ENCODE measurements at places on chromosomes 11 and 22.

- DNase-seq, result no peak
Observed at GRCh38 chr11:115941481-115941993, 437.3 kb upstream of the CADM1 start.

DNA sequence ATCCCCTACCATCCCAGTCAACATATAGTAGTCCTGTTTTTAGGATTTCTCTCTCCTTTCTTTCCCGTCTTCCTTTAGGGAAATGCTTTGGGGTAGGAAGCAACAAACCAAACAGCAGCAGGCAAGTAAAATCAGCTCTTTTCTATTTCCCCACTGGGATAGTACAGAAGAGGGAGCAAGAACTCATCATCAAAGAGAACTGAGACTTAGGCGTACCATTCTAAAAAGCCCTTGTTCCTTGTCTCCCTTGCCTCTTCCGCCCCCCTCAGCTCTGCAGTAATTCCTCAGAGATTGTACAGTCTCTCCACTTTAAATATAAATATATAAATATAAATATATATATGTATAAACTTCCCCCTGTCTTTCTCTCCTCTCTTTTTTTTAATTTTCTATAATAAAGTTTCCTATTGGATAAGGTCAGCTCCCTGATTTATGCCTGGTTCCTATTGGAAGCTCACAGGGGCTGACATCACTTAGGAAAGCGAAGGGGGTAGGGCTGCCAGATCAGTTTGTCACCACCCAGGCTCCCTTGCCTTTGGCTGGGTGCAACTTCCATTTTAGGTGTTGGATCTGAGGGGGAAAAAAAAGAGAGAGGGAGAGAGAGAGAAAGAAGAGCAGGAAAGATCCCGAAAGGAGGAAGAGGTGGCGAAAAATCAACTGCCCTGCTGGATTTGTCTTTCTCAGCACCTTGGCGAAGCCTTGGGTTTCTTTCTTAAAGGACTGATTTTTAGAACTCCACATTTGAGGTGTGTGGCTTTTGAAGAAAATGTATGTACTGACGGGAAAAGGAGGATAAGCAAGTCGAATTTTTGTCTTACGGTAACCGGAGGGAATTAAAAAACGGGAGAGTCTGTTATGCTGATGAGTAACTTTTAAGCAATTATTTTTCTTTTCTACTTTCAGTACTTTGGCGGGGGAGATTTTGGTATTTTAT lies at the start of gene CTNND1:
Gene CTNND1 (plus strand): TSS at position 502 of the 934 bp plus-strand sequence. CDS start 29,677 bp downstream, outside the sequence.
- peak; percentile 86 for DNase-seq

DNA sequence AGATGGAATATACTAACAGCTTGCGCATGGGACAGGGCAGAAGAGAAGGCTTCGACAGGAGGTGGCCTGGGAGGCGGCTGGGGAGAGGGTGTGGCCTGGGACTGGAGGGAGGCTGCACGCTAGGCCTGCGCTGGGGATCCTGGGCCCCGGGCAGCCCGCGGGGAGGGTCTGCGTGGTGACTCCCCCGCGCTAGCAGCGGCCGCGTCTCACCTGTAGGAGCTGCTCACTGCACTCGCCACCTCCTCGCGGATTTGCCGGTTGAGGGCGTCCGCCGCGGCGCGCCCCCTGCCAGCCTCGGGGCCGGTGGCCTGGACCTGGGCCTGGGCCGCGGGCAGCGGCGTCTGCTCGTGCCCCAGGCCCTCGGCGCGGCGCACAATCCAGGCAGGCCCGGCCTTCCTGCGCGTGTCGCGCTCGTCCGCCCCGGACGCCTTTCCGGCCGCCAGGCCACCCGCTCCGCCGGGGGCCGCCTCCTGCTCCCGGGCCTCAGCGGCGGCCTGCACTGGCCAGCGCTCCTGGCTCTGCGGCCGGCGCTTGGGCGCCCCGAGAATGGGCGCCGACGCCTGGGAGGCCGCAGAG lies 1.5 kb downstream of the MAP6 start:
- no peak for DNase-seq

DNA sequence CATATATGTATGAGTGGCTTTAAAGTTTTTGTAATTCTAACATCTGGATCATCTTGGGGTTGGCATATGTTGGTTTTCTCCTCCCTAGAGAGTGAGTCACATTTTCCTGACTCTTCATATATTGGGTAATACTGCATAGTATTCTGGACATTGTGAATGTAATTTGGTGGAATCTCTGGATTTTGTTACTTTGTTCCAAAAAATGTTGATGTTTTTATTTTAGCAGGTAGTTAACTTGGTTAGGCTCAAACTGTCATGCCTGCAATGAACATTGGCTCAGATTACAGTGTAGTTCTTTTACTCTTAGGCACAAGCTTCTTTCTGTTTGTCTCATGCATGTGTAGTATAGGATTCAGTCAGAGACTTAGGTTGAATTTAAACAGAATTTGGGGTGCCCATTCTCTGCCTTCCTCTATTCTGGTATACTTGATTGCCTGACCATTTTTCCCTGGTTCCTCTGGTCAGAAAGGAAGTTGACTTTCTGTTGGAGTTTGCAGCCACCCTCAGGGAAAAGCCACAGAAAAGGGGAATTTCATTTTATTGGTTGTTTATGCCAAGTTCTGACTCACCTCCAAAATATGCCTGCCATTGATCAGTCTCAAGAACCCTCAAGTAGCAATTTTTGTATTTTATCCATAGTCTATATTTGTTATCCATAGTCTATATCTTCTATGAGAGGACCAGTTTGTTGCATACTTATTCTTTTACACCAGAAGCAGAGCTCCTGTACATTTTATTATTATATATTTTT lies 151.7 kb downstream of the UVRAG start:
- DNase-seq, result no peak

DNA sequence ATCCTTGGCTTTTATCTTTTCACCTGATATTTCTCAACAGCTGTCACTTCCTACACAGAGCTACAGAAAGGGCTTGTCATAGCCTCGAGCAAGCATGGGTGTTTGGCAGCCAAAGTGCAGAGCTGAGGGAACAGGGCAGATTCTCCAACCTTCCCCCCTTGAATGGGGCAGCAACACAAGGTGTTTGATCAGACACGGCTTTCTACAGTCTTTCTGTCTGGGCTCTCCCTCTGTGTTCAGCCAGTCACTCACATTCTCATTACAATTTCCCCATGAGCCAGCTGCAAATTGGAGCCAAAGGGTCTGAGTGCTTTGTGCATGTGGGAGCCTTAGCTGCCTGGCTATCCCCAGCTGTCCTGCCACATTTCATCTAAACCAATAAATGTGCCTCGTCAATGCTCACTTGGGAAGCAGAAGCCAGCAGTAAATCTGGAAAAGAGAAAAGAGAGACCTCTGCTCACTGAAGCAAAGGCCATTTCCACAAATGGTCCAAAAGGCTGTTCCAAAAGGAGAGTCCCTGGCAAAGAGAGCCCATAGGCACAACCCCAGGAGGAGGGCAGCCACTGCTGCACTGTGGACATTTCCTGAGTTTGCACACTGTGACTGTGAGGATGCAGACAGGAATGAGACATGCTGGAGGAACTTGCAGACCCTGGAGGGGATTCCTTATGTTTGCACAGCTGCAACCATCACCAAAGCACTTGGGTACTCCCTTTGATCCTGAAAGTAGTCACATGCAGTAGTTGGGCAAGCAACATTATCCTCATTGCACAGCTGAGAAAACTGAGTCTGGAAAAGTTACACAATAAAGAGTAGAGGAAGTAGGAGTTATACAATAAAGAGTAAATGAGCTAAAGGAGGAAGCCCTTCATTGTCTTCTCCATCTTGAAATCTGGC lies 186.8 kb downstream of the FAM181B start:
- DNase-seq, result no peak

GRCh38 chr11:27795955-27796861 lies 96.0 kb upstream of the BDNF start:
- no peak for DNase-seq

DNA sequence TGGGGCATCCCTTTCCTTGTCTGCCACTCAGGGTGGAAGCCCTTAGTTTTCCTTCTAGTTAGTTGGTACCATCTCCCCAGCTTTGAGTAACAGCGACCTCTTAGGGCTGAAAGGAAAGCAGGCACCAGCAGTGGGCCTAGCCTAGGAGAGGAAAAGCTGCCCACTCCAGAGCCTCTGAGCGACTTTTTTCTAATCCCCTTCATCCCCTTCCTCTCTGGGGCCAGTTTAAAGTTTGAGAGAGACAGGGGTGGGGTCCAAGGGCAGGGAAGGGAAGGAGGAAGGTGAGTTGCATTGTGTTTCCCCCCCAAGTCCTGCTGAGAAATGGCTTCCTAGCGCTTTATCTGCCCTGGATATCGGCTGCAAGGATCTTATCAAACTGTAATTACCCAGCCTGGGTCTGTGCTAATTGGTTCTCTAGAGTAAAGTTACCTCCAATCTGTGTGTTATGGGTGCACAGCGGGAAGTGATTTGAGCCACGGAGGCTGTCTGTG lies 573.9 kb upstream of the CADM1 start:
- no peak for DNase-seq

DNA sequence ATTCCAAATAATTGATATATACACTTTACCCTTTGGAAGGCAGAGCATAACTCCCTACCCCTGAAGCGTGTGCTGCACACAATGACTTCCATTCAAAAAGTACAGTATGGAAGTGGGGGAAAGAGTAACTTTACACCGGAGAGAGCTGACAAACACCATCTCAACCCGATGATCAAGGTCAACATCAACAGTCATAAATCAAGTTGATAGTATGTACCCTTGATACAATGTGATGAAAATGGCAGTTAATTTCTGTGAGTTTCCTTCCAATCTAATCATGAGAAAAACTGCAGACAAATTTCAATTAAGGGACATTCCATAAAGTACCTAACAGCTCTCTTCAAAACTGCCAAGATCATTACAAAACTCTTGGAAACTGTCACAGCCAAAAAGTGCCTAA lies 6.0 kb upstream of the DEUP1 start:
- no peak for DNase-seq

- no peak for DNase-seq
Observed at GRCh38 chr11:17594686-17595192, 47.7 kb downstream of the OTOG start.

DNA sequence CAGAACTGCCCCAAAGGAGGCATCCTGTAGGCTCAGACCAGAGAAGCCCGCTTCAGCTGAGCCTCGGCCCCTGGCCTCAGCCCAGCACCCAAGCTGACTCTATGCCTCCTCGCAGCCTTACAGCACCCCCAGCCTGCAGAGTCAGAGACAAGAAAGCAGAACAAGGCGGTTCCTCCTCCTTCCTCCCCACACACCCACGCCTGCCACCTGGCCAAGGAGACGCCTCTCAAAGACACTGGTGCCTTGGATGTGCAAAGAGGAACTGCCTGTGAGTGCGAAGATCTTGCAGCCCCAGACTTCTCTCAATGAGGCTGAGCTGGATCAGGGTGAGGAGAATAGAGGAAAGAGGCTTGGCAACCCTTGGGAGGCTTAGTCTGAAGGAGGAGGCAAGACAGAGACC lies 60.2 kb downstream of the PDE2A start:
- DNase-seq, result no peak

- no peak for DNase-seq
Observed at GRCh38 chr11:124098141-124098540, 17.1 kb upstream of the VWA5A start.

DNA sequence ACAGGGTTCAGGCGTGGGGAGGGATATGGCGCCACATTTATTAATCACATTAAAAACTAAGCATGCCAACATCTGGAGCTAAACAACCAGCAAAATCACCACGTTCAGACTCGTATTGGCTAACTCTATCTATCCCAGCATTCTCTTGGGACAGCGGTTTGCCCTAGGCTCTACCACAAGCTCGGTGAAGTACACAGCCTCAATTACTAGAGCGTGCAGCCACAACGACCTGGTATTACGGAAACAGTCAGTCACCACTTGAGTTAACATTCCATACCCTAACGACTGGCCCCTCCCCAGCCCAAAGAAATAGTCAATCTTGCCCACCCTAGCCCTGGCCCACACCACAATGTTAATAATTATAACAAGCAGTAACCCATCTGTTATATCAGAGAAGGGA lies 32.1 kb downstream of the APOL5 start:
- no peak for DNase-seq

DNA sequence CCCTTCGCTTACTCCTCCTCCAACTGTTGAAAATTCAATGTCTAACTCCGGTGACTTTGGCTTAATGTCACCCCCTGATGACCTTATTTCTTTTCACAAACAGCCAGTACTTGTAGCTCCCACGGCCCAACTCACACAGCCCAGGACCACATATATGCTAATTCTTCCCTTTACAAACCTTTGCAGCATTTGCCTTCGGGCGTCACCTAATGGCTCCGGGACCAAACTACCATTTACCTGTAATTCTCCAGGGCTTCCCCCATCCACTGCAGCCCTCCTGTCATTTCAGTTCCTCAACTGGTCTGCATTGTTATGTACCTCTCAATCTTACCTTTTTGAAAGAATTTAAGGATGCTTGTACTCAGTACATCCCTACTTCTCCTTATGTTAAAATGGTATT lies 29.8 kb upstream of the OR56B4 start:
- DNase-seq, result no peak

DNA sequence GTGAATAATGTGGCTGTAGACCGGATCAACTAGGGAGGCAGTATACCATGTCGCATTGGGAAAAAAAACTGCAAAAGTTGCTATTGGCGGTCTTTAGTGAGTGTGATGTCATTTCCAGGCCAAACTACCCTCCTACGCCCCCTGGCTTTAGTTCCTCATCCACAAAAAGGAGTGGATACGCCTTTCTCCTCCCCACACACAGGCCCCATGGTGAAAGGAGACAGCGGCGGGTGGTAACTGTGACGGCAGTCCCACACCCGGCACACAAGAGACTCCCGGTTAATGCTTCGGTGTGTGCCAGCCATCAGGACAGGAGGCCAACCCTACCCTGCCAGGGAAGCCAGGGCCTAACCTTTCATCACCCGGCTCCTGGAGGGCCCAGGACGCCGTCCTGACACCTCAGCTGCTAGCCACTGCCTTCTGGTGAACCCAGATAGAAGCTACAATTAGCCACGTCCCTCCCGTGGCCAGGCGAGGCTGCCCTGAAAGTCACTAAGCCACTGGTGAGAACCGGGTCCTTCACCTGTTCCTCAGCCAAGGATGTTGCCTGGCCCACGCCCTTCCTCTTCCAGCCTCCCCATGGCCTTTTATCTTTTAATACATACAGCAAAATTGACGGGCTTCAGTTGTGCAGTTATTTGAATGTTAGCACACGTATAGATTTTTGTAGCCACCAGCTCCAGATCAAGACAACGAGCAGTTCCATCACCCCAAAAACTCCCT lies 10.8 kb downstream of the TP53I11 start:
- no peak for DNase-seq

DNA sequence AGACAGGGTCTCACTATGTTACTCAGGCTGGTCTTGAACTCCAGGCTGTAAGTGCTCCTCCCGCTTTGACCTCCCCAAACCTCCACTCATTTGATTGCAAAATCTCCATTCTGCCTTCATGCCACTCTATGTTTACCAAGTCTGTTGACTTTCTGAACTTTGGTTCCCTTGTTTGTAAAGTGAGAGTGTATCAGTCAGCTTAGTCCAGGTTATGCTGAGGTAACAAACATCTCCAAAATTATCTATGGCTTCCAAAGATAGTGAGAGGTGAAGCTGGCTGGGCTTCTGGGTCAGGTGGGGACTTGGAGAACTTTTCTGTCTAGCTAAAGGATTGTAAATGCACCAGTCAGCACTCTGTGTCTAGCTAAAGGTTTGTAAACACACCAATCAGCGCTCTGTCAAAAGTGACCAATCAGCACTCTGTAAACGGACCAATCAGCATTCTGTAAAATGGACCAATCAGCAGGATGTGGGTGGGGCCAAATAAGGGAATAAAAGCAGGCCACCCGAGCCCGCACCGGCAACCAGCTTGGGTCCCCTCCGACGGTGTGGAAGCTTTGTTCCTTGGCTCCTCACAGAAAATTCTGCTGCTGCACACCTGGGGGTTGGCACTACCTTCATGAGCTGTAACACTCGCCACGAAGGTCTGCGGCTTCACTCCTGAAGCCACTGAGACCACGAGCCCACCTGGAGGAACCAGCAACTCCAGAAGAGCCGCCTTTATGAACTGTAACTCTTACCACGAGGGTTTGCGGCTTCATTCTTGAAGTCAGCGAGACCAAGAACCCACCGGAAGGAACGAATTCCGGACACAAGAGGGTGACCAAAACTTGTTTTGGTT lies 109.3 kb downstream of the MIAT start:
- DNase-seq, result no peak
